ENCODE measurements at places on chromosomes 12 and 14.

GRCh38 chr12:43111608-43112007, 440.4 kb downstream of the ADAMTS20 start:
- DNase-seq, result no peak

- DNase-seq, result no peak
These were observed 8.1 kb upstream of the GLRX5 start for GRCh38 chr14:95526483-95527386.

DNA sequence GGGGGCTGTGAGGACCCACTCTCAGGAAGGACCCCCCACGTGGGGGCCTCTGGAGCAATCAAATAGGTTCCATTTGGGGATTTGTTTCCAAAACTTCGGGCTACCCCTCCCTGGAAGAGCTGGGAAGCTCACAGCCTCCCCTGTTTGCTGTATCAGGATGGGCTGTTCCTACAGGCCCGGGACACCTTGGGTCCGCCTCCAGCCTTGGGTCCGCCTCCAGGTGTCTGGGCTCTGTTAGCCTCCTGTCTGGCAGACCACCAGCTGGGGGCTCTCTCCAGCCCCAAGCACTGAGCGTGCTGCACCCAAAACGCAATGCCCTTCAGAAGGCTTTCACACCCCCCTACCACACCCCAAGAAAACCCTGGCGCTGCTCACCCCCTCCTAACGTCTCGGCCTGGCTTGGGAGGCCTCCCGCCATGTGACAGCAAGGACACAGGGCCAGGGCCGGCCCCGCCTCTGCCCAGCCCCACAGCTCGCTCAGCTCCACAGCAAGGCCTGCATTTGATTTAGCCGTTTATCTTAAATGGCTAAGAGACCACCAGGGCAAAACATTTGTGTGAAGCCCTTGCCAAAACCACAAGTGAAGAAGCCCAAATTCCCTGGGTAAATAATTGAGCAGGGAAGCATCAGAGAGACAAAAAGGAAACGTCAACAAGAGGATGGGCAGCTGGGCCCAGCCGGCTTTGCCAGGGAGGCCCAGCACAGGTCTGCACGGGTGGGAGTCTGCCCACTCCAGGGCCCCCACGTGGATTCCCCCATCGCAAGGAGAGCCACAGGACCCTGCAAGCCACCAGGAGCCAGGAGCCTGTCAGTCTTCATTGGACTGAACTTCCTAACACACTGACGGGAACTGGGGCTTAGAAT, 39.9 kb downstream of the BCL11B start:
- no peak for DNase-seq

- no peak for DNase-seq
These were observed 44.0 kb upstream of the OR5AU1 start for GRCh38 chr14:21199611-21200560.

DNA sequence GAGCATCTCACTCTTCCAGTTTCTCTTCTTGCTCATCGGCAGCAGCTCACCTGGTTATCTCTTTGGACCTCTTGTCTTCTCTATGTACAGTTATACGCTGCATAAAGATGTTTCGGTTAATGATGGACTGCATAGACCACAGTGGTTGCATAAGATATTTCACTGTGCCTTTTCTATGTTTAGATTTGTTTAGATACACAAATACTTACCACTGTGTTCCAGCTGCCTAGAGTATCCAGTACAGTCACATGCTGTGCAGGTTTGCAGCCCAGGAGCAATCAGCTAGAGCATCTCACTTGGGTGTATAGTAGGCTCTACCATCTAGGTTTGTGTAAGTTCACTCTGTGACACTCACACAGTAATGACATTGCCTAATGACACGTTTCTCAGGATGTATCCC, 57.6 kb downstream of the FBXL14 start:
- no peak for DNase-seq

DNA sequence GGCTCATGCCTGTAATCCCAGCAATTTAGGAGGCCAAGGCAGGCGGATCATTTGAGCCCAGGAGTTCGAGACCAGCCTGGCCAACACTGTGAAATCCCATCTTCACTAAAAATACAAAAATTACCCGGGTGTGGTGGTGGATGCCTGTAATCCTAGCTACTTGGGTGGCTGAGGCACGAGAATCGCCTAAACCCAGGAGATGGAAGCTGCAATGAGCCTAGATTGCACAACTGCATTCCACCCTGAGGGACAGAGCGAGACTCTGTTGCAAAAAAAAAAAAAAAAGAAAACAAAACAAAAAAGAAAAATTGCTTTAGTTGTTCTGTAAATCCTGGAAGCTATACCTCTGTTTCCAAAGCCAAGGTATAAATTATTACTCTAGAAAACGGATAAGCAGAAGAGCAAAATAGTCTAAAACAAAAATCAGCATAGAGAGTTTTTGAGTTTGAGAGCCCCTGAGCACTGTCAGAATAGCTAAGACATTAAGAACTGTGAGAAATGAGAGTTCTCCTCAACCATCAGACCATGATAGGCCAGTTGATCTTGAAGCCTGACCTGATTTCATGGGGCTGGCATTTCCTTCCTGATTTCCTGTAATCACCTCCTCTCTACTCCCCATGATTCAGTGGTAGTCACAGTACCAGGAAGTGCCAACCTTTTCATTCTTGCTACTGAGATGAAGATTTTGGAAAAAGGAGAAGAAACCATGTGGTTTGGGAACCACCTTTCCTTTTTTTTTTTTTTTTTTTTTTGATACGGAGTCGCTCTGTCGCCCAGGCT, 31.7 kb downstream of the ATP2A2 start:
- DNase-seq, result no peak

DNA sequence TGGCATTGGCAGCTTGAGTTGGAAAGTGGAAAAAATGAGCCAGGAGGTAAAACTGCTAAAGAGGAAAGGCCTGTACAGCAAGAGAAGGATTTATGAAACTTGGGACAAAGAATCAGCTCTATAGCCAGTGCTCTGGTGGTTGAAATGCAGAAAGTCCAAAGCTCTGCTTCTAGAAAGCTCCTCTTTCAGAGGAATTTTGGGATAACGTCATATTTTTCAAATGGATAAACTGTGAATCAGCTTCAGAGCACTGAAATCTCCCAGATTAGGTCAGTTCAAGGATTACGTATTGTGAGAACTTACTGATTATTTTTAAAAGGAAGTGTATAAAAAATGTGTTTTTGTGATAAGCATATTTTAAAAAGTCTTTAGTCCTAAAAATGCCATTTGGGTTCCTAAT, 203.1 kb upstream of the CNOT2 start:
- DNase-seq, result no peak

DNA sequence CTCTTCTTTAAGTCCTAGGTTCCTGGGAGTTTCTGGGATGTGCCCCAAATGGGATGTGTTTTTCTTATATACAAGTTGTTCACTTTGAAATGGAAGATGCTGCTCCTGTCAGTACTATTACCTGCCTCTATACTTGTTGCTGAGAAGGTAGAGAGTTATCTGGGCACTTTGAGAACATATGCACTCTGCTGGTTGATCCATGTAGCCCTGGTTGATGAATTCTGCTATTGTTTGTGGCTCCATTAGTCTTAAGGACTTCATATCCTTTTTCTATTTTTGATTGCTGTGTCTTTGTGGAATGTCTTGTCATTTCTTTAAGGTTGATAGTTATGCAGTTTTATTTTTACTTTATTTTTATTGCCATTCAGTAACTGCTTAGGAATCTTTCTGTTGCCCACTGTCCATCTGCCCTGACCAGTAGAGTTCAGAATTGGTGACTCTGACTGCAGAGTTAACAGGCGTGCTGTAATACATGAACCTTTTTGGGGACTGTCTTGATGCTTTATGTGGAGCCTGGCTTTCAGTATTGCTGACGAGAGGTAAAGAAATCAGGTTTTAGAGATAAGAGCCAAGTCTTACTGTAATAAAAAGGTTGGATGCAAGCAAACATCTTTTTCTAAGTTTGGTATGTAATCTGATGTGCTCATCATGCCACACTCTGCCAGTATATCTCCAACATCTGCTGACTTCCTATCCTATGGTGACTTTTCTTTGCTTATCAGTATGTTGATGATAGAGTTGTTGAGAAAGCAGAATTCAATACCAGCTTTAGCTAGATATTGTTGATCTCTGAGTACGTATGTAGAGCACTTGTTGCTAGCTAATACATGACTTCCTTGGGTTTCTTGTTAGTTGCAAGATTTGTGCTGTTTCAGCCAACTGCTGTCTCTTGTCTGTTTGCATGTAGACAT, 1.6 kb downstream of the GMPR2 start:
- no peak for DNase-seq

DNA sequence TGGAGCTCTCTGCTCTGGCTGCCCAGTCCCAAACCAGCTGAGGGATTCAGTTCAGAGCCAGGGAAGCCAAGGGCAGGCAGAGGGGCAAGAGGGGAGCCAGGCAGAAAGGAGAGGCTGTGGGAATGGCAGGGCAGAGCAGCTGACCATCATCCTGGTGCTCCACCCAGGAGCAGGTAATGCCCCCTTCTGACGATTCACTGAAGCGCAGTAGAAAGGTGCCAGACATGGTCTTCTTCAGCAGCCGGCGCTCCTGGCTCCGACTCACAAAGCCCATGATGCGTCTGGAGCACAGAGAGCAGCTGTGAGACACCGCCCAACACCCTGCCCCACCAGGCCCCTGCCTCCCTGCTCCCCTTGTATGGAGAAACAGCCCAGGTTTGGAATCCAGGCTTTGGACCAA, 8.0 kb downstream of the IL23A start:
- DNase-seq, result no peak

- DNase-seq, result no peak
These were observed 13.2 kb upstream of the MAP1LC3B2 start for GRCh38 chr12:116545936-116546335.

- no peak for DNase-seq
These were observed 1073.6 kb downstream of the BCL11B start for GRCh38 chr14:98198385-98198784.

DNA sequence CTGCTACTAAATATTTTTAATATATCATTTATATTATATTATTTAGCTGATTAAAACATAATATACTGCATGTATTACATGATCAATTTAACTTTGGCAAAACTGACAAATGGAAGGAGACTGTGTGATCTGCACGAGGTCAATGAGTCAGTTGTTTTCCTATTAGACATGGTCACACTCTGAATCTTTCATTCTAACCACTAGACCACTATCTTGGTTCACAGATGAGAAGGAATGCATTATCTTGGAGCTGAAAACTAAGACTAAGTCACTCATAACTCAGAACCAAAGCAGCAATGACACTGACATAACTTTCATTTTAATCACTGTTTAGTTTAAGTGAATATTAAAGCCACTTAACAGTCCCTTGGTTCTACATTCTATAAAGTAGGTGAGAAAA, 37.4 kb downstream of the GNPTAB start:
- DNase-seq, result no peak

GRCh38 chr12:98002887-98003493, 512.4 kb upstream of the TMPO start:
- DNase-seq, result peak; percentile 13

GRCh38 chr14:33554988-33555387, 395.9 kb downstream of the EGLN3 start:
- no peak for DNase-seq

DNA sequence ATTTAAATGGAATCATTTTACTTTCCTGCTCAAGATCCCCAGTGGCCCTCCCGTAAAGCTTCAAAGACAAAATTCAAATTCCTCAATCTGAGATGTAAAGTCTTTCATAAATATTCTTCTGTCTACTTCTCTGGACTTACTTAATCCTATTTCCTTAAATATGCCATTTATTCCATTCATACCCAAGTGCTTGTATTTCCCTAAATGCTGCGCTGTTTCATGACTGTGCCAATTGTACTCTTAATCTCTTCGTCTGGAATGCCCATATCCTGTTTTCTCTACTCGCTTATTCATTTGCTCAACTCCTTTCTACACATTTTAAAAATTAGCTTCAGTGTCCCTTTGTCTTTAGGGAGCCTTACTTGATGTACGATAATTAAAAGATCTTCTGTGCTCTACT, 280.1 kb downstream of the CPNE8 start:
- no peak for DNase-seq

GRCh38 chr12:127355061-127355841, 911.7 kb upstream of the TMEM132C start:
- DNase-seq, result no peak

DNA sequence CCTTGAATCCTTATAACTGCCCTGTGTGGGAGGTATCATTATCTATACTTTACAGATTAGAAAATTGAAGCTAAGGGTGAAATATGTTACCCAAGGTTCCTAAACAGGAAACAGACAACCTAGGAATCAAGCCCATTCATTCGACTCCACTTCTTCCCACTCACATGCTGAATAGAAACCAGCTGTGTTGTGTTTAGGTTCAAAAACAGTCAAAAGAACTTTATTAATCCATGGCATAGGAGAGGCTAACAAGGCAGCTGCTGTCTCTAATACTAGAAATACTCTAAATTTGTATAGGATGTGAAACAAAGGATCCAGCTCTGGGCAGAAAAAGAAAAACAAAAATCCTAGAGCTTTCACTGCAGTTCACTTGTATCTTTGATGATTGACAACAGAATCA, 9.9 kb downstream of the AMDHD1 start:
- DNase-seq, result no peak

DNA sequence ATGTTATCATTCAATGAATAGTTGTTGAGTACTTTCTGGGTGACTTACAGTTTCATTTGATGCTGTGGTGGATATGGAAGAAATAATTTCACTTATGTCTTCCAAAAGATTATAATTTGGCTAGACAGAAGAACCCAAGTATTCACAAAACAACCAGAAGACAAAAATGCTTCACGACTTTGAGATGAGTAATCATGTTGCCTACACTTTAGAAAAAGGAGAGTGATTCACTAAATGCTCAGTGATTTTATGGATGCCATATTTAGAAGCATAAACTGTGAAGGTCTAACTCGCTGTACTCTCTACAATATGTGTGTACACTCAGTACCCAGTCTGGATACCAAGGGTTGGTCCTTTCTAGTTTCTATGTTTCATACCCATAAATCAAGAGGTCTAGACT, 101.3 kb upstream of the E2F7 start:
- DNase-seq, result no peak

- no peak for DNase-seq
These were observed 906 bp downstream of the MARK3 start for GRCh38 chr14:103385929-103386712.

DNA sequence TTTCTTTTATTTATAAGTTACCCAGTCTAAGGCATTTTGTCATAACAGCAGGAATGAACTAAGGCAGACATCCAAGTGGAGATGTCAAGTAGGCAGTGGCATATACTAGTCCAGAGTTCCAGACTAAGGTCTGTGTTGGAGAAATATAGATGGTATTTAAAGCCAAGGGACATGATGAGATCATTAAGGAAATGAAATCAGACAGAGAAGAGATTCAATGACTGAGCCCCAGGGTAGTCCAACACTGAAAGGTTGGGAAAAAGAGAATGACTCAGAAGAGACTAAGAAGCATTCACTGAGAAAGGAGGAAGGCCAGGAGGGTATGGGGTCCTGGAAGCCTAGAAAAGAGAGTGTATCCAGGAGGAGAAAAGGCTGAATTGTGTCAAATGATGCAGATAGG, 442.2 kb upstream of the CCDC196 start:
- no peak for DNase-seq

Measured in putamen (tissue), 1 donor.